ENCODE measurements at places on chromosomes 16 and 17.

DNA sequence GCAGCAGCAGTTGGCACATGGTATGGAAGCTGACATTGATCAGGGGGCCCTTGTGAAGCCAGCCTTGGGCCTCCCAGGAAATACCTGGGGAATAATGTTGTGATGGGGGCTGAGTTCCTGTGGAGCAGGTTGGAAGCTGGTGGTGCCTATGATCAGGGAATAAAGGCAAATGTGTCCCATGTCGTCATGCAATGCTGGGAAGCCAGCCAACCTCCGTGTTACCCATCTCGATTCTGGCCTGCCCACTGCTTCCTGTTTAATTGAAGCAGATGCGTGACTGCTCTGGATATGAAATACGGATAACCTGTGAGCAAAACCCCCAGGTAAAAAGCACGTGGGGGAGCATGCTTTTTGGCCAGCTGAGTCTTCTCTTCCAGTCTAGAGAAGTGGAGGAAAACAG, 580.4 kb upstream of the HSBP1 start:
- DNase-seq = no peak

DNA sequence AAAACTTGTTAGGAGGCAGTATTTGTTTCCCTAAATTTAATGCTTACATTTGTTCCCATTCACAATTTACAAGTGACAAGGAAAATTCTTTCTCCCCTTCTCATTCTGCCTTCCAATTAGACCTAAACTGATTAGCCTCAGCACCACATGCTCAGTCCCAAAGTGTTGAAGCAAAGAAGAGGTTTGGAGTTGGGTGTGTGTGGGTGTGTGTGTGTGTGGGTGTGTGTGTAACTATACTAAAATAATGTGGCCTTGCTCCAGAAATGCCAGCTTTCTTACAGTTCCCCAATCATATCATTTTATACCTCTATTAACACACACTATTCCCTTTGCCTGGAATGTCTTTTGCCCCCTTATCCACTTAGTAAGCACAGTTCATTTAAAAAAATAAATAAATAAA, 6.9 kb upstream of the UTP6 start:
- no peak for DNase-seq

- no peak for DNase-seq
Measured at GRCh38 chr17:2808367-2809335, 12.4 kb downstream of the RAP1GAP2 start.

DNA sequence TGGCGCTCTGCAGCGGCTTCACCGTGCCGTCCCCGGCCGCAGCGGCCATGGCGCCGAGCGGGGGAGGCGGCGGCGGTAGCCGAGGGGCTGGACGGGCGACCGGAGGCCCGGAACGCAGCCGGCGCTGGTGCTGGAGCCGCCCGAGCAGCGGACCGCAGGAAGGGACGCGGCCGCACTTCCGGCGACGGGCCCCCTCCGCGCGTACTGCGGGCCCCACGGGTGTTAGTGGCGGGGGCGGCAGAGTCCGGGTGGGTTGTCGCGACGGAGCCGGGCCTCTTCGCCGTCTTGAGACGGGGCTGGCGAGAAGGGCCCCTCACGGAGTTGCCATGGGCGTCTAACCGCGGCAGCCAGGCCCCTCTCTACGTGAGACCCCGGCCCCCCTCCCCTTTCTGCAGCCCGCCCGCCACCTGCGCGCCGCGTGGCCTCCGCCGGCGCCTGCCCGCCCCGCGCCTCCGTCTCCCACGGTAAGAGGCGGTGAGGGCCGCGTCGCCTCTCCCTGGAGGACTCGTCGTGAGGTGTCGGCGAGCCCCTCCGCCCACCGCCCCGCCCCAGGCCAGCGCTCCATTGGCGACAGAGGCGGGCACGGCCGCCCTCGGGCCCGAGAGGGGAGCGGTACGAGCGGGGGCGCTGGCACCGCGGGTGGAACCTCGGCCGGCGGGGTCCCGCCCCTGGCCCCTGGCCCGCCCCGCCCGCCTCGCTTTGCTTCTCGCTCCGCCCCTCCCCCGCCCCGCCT, at the start of the genes VPS9D1 and ZNF276:
TSS of gene VPS9D1 (minus strand) at position 86 of the 733 bp plus-strand sequence. CDS start at position 49, 37 bp downstream.
TSS of gene ZNF276 (plus strand) at position 725 of the 733 bp plus-strand sequence. CDS start 104 bp downstream, outside the sequence.
- peak; percentile 68 for DNase-seq

DNA sequence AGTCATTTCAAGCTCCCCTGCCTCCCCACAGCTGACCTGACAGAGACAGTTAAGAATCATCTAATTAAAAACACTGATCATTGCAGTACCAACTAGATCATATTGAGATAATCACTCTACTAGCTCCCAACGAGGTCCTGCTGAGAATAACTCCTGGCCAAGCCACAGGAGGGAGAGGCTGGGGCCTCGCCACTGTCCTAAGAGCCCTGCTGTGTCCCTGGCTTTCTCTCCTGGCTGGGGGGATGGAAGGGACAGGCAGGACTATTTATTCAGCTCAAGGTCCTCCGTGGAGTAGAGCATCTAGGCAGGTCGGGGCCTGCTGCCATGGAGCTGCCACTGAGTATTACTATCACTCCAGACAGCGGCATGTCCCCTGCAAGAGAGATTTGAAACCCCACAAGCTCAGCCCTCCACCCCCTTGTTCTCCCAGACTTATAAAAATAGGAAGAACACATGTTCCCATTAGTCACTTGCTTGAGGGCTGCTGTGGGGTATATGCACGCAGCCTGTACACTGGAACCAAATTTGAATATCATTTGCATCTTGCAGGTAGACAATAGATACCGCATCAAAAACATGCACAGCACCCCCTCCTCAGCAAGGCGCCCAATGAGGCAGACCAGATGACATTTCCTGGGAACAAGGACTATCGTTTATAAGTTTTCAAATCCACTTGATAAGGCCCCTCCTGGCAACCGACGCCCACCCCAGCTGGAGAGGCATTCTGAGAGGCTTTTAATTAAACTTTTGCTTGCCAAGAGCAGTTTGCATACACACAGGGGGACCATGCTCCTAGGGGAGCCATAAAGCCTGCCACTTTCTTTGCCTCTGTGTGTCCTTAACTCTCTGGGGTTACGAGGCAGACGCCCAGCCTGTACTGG, 385.2 kb upstream of the ZFHX3 start:
- DNase-seq = no peak

DNA sequence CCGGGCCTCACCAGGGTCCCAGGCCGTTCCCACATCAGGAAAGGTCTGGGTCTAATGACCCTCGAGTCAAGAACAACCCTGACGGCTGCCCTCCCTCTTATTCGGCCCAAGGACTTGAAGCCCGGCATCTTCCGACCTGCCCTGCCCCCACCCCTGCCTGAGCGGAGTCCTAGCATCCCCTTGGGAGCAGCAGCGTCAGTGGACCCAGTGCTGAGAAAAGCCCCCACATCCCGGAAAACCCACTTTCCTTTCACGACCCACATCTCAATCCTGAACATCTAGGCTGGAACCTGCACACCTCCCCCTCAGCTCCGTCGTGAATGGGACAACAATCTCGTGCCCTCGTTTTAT, 769 bp downstream of the TMEM88 start:
- no peak for DNase-seq

DNA sequence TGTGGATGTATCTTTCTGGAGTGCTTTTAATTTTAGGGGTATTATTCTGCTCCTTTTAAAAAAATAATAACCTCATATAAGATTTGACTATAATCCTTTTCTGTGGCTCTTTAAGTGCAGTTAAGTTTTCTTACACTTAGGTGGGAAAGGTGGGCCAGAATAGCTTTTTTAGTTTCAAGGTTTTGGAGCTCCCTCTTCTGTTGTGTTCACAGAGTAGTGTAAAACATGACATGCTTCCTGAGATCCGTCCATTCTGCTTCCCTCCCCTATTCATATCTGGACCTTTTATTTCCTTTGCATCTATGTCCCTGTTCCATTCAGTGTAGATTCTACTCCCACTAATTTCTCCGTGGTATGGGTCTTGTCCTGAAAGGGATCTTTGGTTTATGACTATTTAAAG, 12.8 kb downstream of the LRRC36 start:
- no peak for DNase-seq

GRCh38 chr17:68785565-68786486, 169.4 kb downstream of the ABCA8 start:
- no peak for DNase-seq

GRCh38 chr17:50451943-50452629, 16.6 kb downstream of the CHAD start:
- no peak for DNase-seq

GRCh38 chr16:26457095-26457494, 609.6 kb upstream of the C16orf82 start:
- no peak for DNase-seq

DNA sequence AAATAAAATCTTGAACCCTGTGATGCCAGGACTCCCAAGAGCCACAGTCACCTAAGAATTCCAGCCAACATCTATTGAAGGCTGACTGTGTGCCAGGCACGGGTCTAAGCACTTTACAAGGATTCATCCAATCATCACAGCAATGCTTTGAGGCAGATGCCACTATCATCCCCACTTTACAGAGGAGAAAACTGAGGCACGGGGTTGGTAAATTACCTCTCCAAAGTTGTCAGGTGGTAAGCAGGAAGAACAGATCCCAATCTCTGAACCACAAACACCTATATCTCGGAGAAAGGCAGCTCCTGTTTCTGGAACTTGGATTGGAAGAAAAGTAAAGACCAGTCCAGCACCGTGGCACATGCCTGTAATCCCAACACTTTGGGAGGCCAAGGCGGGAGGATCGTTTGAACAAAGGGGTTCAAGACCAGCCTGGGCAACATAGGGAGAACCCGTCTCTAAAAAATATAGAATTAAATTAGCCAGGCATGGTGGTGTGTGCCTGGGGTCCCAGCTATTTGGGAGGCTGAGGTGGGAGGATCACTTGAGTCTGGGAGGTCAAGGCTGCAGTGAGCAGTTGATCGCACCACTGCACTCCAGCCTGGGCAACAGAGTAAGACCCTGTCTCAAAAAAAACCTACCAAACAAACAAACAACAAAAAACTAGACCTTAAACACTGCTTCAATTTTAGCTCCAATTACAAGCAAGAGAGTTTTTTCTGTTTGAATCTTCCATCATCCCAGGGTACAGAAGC, 60.7 kb upstream of the SIAH1 start:
- DNase-seq = no peak

DNA sequence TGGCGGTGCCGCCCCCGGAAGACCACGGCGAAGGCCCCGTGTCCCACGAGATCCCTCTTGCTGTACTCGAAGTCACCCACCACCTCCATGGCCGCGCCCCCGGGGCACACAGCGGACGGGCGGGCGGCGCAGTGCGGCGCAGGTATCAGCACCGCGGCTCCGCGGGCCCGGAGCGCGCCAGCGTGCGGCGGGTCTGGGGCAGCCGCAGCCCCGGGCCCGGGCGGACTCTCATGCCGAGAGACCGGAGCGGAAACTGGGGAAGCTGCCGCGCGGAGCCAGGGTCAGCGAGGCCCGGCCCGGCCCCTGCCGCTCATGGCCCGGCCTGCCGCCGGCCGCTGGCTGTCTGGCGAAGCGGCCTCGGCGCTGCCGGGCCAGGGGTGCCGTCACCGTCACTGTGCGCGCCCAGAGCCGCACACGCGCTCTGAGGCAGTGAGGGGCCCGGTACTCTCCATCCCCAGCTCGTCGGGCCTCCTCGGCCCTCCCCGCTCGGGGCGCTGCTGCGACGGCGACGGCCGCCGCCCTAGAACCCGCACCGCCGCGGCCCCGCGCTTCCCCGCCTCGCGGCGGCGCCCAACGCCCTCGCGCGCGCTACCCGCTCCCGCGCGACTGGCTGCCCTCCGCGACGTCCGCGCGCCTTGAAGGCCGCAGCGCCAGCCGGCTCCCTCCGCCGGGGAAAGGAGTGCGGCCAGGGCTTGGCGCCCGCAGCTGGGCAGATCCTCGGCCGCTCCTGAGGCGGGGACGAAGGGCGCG, at the start of gene ULK2:
TSS of gene ULK2 (minus strand) at position 608 of the 750 bp plus-strand sequence. CDS start at position 89, 519 bp downstream.
- DNase-seq = peak; percentile 33

DNA sequence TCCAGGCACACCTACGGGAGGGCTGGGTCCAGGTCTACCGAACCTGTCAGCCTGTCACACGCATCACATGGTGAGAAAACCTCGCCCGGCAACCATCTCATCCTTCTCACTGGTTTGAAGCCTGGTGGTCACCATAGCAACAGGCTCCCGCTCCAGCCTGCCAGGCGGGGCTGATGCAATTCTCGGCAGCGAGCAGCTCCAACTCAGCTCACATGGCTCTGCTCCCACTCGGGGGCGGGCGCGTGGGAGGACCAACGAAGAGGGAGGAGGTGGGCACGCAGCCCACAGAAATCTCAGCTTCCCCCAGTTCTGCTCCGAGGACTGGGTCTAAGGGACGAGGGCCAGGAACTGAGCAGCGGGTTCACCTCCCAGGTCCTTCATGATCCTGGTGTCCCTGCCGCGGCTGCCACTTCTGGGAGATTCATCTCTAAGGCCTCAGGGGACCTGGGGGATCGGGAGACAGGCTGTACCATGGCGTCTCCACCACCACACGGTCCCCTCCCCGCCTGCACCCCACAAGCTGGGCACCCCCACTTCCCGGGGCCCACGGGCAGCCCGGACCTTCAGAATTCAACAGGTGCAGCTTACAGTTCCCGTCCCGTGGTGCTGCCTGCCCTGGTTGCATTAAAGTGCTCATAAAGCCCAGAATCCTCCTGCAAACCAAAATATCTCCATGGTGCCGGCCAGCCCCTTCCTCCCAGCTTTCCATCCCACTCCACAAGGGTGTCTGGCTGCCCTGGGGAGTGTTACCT, 25.8 kb downstream of the ABR start:
- peak; percentile 20 for DNase-seq

DNA sequence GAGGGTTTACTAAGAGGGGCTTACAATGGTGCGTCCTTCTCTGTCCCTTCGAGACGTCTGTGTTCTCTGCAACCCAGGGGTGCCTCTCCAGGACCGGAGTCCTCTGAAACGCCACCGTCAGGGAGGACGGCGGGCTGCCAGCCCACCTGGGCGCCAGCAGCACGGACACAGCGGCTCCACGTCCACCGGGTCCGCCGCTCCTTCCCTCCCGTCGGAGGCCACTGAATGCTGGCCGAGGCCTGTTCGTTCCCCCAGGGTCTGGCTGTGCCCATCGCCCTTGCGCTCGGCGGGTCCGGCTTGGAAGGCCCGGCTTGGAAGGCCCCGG, 403 bp downstream of the TEPSIN start:
- DNase-seq = no peak

DNA sequence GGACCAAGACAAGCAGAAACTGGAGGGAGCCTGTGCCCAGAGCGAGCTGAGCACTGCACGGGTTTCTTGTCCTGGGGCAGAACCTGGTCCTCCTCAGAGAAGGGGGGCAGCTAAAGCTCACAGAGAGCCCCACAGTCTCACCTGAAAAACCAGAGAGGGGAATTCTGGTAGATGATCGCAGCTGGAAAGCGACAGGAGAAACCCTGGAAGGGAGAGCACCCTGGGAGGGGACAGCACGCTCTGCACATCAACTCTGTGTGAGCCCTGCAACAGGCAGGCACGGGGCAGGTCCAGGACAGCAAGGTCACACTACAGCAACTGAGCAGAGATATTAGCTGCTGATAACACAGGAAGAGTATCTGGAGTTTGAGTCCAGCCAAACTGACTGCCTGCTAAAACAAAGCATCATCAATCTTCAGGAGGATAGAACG, 18.2 kb downstream of the ZCCHC14 start:
- no peak for DNase-seq

Measured in GOT3 (cell line).